Stromal cell of bone marrow (primary cell): ENCODE measurements at places on chromosomes 5 and 9.

DNA sequence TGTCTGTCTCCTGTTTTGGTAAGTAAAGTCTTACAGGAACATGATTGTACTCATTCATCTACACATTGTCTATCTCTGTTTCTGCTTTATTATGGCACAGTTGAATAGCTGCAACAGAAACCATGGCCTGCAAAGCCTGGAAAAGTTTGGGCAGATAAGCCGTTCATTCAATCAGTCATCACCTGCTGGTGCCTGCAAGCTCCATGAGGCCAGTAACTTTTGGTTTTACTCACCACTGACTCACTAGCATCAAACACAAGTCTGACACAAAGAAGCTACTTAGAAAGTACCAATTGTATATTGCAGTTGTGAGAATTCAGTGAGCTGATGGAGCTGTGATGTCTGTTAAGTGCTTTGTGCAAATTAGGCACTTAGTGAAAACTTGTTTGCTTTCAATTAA lies 373.6 kb upstream of the SGCD start:
- DNase-seq, result no peak

- DNase-seq, result no peak
Observed at GRCh38 chr9:1217076-1217475, 166.9 kb downstream of the DMRT2 start.

DNA sequence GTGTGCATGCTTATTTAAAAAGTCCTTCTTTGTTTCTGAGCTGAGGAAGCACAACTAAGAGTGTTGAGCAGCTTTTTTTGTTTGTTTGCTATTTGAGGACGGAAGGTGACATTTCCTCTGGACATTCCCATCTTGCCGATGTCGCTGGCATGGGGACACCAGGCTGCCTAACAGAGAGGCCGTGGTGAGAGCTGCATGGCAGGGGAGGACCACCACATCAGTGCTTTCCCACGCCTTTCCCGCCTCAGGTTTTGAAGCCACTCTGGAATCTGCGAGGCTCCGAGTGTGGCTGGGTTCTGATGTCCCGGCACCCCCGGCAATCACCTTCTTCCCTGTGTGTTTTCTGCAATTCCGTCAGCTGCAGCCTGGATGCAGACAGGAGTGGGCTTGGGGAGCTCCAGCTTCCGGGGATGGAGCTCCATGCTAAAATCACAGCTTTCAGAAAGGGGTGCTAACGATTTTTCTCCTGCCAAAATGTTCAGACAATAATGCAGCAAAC lies 259.8 kb upstream of the IRX4 start:
- no peak for DNase-seq

DNA sequence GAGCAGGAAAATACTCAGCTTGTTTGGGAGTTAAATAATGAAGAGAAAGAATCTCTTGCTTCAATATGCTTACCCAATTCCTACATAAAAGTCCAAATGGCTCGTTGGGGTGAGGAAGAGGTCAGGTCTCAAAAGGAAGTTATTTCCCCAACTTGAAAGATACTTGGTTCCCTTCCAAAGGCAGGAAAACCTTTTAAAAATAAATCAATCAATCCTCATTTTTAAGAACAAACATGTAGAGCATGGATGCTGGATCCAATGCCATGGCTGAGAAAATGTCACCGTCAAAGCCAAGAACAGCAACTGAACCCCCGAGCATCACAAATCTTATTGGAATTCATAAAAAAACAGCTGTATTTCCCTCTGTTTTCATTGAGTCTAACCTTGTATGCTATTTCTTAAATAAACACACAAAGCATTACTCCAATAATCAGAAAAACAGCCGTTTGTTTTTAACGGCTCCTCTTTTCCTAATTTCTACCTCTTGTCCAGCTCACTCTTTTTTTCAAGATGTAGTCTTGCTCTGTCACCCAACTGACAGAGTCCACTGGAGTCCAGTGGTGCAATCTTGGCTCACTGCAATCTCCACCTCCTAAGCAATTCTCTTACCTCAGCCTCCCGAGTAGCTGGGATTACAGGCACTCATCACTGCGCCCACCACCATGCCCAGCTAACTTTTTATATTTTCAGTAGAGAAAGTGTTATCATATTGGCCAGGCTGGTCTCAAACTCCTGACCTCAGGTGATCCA lies 140.7 kb downstream of the GNA14 start:
- peak; percentile 27 for DNase-seq

GRCh38 chr9:137593176-137593575 lies 2.9 kb upstream of the ZMYND19 start:
- no peak for DNase-seq

DNA sequence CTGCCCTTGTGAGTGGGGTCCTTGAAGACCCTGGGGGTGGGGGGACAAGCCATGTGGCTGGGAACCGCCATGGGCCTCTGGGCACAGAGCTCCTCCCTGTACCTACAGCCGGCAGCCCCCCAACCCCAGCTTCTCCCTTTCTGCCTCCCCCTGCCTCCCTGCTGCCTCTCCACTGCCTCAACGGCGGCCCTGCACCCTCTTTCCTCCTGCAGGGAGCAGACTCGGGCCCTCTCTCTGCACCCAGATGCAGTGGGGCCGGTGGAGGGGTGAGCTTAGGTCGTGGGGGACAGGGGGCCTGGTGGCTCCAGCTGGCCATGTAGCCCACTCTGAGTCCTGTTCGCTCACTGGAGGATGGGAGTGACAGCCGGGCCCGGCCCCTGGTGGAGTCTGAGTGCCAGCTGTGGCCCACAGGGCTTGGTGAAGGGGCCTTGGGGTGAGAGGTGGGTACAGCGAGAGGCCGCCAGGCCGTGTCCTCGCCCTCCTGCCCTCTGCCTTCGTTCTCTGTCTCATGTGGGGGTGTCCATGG lies 139.3 kb upstream of the COL5A1 start:
- no peak for DNase-seq

DNA sequence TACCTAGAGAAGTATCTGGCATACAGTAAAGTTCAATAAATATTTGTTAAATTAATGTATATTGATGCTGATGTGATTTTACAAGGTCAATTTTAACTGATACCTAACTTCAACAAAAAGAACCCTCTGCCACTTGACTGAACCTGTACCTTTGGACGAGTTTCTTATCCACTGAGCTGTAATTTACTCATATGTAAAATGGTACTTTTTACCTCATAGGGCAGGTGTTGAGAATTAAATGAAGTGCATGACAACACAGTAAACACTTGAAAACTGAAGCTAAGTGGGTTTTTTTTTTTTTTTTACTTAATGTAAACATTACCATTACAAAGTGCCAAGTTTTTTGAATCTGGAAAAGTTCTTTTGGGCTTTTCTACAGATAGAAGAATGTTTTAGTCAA lies 15.4 kb downstream of the NIPSNAP3B start:
- DNase-seq, result no peak
